Endothelial cell (in vitro differentiated cells): ENCODE measurements at places on chromosomes 7 and 10. TPM values are rescaled to one million over a fixed set of nuclear protein-coding genes. Genes with fewer than 3 reads are reported as not detected.

The FAM204A gene
- total RNA-seq, result 77.4 TPM

The LRRC17 gene
- total RNA-seq, result 0.92 TPM

DNA sequence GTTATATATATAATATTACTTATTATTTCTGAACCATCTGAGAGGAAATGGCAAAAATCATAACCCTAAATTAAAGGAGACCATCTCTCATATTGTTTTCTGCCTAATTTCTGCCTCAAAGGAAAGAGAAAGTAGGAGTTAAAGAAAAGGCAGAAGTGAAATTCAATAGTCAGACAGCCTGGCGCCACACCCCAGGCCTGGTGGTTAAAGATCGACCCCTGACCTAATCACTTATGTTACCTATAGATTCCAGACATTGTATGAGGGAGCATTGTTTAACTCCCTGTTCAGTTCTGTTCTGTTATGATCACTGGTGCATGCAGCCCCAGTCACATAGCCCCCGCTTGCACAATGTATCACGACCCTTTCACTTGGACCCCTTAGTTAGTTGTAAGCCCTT lies 24.9 kb upstream of the CHST3 start:
- H3K27ac ChIP-seq, result no peak overlapping the region
- H3K4me1 ChIP-seq, result peaks cover 4% of the 10 kb centered on the region
- DNase-seq, result no peak
- H3K27me3 ChIP-seq, result peaks cover 2% of the 10 kb centered on the region

- peaks cover 25% of the 10 kb centered on the region for H3K4me1 ChIP-seq
- H3K27me3 ChIP-seq, result no peaks in the 10 kb centered on the region
- no peak overlapping the region for H3K4me3 ChIP-seq
- DNase-seq, result no peak
- H3K27ac ChIP-seq, result no peak overlapping the region
Measured at GRCh38 chr10:60349426-60349825, 40.2 kb downstream of the ANK3 start.

The ASL gene
- 48.3 TPM for total RNA-seq
